Hematopoietic multipotent progenitor cell treated with erythropoietin and hydrocortisone succinate and interleukin-3 and kit ligand, for 8 days (in vitro differentiated cells): ENCODE measurements at places on chromosomes 2 and 18.

- no peak for DNase-seq
These were observed 15.9 kb downstream of the DYM start for GRCh38 chr18:49444581-49444980.

DNA sequence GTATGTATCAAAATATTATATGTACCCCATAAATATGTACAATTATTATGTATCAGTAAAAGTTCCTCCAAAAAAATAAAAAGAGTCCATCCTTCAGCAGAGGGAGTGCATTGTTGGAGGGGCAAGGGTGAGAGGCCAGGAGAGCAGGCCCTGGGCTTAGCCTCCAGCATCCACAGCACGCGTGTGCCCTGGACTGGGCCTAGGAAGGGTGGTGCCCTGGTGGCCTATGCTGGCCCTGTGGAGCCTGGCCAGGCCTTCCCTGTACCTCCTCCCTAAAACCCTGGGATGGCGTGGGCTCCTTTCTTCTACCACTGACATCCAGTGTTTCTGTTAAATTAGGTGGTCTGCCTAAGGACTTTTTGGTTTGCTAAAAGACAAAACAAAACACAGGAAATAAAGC lies 93.4 kb downstream of the SH3RF3 start:
- no peak for DNase-seq

DNA sequence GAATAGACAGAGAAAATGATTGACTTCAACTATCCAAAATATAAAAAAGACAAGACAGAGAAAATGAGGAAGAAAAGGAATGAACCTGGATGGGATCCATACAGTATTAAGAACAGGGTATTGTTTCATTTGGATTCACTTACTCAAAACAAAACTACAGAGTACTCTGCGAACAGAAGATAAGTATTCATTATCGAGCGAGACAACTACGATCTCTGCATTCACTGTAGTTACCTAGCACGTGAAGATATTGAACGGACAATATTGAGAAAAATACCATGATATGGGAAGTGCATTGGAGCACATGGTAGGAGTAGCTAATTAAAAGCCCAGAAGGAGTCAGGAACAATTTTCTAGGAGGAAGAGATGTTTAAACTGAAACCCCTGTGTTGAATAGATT lies 1.0 kb upstream of the ORC2 start:
- DNase-seq: peak; percentile 37

- DNase-seq: no peak
These were observed 15.6 kb downstream of the IL18RAP start for GRCh38 chr2:102438578-102438977.

DNA sequence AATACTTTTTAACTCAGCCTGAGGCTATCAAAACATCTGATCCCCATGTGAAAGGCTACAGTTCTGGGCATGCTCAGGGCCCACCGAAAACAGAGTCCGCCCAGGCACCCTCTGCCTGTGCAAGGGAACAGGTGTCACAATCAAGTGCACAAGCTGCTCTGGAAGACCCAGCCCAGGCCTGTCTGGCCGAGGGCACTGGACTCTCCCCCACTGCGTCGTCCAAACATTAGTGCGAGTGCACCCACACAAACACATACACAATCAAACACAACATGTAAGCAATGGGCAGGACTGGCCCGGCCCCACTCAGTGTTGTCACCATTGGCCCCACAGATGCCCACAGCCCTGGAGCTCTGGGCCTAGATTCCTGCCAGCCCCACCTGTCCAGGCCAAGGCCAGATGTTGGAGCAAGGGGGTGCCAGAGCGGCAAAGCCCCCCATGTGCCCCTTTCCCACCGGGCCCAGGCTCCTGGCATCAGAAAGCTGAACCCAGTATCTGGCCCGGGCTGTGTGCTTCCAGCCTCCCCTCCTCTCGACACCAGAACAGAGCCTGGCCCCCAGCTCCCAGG lies 617 bp upstream of the ALPG start:
- no peak for DNase-seq

- DNase-seq: no peak
These were observed 246.6 kb upstream of the SP5 start for GRCh38 chr2:170468557-170468956.
